ENCODE measurements at places on chromosomes 16 and 17.
A peak's percentile ranks its signal among the peaks of the same experiment; 100 is the strongest.

DNA sequence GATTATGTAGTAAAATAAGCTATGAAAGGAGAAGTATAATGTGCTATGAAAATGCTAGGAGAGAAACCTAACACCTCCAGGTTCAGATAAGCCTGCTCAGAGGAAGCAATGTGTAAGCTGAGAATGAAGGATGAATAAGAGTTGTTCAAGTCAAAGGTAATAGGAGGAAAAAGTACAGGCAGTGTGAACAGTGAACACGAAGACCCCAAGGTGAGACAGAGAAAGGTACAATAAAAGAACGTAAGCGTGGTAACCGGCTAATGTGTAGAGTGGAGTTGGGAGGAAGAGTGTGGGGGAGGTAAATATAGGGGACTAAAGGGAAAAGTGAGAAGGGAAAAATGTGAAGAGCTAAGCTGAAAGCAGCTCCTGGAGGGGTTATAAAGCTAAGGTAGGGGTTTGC is 74.2 kb downstream of the TTC19 start:
- DNase-seq, result no peak

- DNase-seq, result no peak
Observed at GRCh38 chr17:68599552-68600066, 1.6 kb downstream of the FAM20A start.

GRCh38 chr16:15777533-15778203 is 79.2 kb downstream of the MYH11 start:
- no peak for DNase-seq

DNA sequence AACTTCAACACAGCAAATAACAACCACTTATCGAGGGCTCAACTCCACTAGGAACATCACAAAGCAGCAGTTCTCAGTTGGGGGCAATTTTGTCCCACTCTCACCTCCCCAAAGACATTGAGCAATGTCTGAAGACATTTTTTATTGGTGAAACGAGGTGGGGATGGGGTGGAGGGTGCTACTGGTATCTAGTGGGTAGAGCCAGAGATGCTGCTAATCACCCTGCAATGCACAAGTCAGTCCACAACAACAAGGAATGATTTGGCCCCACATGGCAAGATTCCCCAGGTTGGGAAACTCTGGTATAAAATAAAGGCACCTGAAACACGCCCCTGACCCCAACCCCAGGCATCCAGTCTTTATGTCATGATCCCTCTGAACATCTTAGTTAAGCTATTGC is 33.3 kb downstream of the TLE7 start:
- DNase-seq, result no peak

GRCh38 chr17:81821603-81822311 is 11.3 kb downstream of the MCRIP1 start:
- DNase-seq, result peak; percentile 8

DNA sequence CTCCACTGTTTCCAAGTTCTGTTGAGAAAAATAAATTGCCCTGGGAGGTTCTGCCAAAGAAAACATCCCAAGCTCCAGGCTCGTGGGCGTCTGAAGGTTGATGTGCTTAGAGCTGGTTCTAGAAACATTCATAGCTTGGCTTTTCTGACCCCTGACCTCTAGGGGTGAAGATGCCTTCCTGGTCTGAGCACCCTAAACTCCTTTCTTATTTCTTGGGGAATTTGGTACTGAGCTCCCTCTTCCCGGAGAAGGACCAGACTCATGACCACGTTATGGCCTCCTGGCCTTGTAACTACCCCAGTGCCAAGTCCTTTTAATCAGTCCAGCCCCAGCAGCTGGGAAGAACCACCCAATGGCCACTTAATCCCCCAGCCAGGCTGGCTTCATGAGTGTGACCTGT is 66.4 kb downstream of the MYH11 start:
- no peak for DNase-seq

- no peak for DNase-seq
Observed at GRCh38 chr16:57504491-57504890, 18.2 kb upstream of the DOK4 start.

- DNase-seq, result no peak
Observed at GRCh38 chr17:48438516-48439061, 8.6 kb upstream of the SKAP1 start.

DNA sequence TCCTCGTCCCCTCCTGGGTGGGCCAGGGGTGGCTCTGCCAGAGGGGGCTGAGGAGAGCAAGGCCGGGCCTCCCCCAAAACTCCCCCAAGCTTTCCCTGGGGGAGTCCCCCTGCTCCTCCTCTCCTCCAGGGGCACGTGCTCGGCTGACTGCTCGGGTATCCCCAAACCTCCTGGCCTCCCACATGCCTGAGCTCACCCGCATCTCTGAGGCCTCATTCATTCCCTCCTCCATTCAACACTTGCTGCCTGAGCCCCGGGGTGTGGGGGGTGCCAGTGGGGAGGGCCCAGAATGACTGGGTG is 83.1 kb downstream of the RTN4RL1 start:
- DNase-seq, result no peak

- no peak for DNase-seq
Observed at GRCh38 chr17:76735006-76735405, 2.1 kb downstream of the SRSF2 start.

DNA sequence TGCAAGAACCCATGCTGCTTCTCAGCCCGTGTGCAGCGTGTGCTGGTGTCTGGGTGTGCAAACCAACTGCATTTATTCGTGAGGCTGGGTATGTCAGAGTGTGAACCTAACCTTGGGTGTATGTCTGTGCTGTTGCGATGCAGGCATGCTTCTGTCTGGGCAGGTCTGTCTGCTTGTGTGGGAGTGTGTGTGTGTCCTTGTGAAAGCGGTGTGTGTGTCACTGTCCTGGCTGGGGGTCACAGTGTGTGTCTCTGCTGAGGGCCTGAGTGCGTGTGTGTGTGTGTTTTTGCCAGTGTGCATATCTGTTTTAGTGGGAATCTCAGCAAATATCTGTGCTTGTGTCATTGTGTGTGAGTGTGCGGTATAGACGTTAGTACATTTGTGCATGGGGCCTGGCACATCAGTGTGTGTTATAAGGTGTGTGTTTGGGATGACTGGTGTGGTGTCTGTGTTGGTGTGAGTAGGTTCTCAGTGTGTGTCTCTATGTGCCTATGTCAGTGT is 121.8 kb downstream of the CYLD start:
- DNase-seq, result no peak

- DNase-seq, result no peak
Observed at GRCh38 chr17:34116306-34116705, 138.8 kb upstream of the CCL2 start.

DNA sequence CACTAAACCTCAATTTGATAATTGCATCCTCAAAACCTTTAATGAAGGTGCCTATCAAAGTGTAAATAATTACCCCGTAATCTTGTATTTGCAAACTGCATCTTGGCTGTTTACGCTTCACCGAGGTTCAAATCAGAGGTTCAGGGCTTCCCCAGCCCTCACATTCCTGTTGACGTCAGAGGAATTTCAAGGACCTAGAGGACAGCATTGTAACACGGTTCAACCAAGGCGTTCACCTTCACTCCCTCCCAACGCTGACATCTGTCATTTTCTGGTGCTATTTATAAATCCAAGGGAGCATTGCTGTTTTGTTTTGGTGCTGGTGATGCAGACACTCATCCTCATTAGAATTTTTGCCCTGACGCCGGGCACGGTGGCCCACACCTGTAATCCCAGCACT is 691.6 kb upstream of the RBFOX1 start:
- DNase-seq, result no peak

DNA sequence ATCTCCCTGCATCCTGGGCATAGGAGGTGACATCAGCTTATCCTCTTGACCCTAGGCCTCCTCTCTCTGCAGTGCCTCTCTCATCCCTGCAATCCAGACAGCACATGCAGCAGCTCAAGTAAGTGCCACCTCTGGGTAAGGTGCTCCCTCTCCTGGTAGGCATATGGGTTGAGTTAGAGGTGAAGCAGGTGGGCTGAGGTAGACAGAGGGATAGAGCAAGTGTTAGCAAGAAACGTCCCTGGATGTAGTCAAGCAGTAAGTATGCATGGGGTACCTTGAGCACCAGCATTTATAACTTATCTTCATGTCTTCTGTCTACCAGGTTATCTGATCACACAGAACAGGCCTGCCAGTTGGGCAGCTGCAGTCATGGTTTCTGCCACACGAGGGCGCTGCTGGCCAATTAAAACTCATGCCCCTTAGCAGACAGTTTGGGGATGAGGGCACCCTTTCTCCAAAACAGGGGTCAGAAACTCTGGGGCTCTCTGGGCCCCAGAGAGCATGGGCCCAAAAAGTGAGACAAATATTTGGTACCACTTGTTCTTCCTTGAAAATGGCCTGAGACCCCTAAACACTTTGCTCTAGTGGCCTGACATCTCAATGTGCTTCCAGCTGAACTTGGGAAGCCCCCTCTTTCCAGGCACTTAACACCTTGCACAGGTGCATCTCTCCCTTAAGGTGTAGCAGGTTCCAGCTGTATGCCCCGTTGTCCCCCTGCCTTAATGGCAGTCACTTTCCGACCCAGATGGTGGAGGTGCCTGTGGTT is 59.8 kb downstream of the NEUROD2 start:
- no peak for DNase-seq

DNA sequence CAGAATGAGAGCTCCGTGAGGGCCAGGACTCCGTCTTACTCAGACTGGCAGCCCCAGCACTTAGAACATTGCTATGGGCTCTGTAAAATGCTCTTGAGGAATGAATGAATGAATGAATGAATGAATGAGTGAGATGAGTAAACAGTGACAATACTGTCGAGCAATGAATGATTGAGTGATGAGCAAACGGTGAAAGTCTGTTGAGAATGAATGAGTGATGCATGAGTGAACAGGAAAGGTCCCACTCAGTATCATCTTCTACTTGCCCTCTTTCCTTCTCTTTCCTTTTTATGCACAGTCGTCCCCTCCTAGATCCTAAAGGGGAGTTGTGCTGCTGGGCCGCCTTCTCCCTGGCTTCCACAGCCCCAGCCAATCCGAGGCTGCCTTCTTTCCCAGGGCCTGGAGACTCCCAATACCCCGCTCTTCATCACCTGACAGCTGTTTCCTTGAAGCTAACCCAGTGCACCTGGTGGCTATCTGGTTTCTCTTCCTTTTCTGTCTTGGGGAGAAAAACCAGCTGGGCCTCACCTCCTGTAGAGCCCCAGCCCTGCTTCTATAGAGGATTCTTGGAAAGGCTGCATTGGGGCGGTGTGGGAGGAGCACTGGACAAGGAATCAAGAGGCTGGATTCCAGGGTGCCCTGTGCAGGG is 32.7 kb upstream of the CACNG1 start:
- no peak for DNase-seq

GRCh38 chr16:12095275-12096156 is 119.0 kb downstream of the SNX29 start:
- peak; percentile 29 for DNase-seq

- no peak for DNase-seq
Observed at GRCh38 chr17:40417258-40417608, 463 bp downstream of the TOP2A start.

DNA sequence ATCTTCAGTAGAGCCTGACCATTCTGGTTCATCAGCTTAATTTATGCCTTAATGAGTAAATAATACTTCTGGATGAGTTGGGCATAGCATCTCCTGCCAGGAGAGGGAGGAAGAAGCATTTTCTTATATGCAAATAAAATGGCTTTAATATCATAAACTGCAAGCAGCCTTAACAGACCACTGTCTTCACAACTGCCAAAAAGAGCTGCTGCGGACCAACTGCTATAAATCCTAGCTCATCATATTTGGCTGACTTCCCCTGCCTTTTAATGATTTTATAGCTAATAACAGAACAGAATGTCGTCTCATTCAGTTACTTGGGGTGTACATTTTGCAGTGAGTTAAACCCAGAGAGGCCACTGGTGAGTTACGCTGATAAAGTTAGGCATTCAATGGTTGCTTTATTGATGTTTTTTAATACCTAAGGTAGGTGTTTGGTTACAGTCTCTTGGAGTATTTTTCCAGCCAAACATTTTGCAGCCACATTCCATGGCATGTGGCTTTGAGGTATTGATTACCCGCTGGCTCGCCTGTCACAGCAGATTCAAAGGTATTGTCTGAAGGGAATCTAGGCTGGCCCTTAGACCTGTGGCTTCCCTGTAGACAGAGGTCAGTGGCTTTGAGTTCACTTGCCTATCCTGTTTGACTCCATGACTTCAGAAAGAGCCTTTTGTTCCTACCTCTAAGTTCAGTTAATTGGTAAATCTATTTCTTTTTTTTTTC is 16.4 kb downstream of the FAM20A start:
- DNase-seq, result no peak

DNA sequence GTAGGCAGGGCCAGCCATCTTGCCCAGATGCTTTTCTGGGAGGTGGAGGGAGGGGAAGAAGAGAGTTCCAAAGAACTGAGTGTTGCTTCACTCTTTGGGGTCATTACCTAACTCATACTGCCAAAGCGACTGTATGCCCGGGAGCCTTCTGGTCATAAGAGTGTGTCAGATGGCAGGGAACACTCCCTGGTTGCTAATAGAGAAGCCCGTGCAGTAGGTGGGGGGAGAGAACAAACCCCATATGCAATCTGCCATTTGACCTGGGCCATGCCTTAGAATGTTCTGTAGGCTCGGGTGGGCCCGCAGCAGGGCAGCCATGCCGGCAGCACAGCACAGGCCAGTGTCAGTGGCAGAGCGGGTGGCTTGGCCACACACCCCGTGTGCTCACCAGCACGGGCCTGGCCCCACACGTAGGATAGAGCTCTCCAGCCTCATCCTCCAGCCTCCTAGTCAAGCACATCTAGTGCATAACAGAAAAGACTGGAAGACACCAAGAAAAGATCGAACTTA is 120.5 kb downstream of the SOCS1 start:
- no peak for DNase-seq

DNA sequence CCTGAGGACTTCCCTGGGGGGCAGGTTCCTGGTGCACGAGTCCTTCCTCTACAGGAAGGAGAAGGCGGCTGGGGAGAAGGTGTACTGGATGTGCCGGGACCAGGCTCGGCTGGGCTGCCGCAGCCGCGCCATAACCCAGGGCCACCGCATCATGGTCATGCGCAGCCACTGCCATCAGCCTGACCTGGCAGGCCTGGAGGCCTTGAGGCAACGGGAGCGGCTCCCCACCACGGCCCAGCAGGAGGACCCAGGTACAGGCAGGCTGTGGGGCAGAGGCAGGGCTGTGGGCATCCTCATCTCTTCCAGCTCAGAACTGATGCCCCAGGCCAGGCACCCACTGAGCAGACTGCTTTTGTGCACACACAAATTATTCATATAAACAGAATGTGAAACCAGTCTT is 25.9 kb upstream of the KREMEN2 start:
- no peak for DNase-seq
